T-cell (primary cell): ENCODE measurements at places on chromosomes 6 and 20.

GRCh38 chr6:145329257-145329656, 406.1 kb downstream of the EPM2A start:
- DNase-seq = no peak

GRCh38 chr20:36808317-36809257, 35.0 kb upstream of the DSN1 start:
- DNase-seq = peak; percentile 67

DNA sequence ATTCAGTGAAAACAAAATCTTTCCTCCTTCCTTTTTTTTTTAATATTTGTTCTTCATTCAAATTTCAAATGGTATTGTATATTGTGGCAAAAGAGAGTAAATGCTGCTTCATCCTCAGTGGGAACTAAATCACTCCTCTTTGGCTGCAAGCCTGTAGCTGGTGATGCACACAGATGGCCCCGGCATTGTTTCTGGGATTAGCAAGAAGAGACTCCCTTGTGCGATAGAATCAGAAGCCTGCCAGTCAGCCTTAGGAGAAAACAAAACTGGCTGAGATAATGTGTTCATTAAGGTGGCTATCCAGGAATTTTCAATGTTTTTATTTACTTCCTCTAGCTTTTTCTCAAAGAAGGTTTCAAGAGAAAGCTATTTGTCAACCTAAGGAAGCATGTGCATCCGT, 20.7 kb upstream of the ELOVL2 start:
- DNase-seq = no peak

GRCh38 chr20:19725814-19726525, 32.1 kb upstream of the RIN2 start:
- no peak for DNase-seq

DNA sequence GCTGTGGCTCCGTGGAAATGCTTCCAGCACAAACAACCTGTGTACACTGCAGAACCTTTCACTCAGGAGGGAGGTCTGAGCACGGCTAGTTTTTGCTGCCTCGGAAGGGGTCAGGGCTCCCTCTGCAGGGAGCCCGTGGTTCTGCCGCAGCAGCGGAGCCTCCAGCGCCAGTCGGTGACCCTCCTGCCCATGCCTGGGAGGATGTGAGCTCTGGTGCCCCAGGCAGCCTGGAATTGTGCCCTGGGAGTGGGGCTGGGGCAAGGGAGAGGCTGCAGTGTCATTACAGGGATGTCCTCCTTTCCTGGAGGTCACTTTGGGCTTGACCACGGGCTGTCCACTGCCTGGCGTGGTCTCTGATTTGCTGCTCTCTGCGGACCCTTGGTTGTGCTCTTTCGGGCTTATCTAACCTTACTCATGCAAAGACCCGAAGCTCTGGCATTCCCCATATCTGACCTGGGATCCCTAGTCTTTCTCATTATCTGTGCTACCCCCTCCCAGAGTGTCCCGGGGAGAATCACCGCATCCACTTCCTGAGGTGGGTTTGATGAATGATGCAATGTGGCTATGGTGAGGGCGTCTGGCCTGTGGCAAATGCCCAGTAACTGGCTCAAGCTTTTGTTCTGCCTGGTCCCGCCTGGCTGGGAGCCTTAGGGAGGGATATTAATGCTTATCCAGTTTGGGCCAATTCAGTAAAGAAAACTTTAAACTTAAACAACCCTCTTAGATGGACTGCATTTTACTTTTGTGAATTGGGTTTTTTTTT, 59.6 kb upstream of the TAGAP start:
- DNase-seq = peak; percentile 76

DNA sequence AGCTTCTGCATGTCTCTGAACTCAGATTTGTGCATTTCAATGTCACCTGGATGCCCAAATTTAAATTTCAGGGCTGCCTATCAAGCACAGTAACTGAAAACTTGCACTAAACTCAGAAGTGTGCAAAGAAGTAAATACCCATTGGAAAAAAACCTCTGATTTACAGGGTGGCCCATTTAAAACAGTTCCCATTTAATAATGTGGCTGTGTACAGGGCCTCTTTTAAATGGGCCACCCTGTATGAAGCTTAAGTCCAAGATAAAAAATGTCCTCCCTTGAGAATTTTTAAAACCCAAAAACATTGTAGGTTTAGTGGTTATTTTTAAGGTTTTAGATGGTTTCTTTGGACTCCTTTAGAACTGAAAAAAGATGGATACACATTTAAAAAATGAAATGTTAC, 202.1 kb upstream of the RUNX2 start:
- DNase-seq = no peak

- DNase-seq = no peak
Observed at GRCh38 chr6:55833284-55833683, 42.1 kb downstream of the BMP5 start.

DNA sequence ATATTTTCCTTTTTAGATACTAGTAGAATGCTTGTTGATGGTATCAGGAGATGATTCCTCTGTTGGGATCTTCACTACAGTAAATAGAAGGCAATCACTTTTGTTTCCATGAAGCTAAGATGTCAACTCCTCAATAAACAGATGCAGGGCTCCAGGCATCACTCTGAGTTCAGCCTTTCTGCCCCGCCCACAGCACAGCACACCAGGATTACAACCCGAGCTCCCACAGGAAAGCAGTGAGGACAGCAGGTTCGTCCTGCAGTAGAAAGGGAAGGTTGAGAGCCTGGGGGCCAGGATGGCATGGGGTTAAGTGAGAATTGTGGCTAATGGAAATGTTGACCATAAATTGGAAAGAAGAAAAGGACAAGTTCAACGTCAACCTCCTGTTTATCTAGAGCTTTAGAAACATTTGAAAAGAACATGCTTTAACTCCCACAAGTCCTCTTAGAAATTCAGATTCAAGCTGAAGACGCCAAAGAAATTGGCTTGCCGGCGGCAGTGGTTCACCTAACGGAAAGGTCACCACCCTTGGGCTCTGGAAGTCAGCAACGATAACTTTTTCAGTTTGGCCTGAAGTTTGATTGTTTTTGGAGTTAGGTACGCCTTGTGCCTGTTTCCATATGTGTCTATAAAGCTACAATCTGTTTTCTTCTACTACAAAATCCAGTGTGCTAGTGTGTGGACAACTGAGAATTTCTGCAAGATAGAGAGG, 144.4 kb upstream of the PDE10A start:
- DNase-seq = no peak

- no peak for DNase-seq
Observed at GRCh38 chr6:80126657-80127345, 20.3 kb downstream of the BCKDHB start.

DNA sequence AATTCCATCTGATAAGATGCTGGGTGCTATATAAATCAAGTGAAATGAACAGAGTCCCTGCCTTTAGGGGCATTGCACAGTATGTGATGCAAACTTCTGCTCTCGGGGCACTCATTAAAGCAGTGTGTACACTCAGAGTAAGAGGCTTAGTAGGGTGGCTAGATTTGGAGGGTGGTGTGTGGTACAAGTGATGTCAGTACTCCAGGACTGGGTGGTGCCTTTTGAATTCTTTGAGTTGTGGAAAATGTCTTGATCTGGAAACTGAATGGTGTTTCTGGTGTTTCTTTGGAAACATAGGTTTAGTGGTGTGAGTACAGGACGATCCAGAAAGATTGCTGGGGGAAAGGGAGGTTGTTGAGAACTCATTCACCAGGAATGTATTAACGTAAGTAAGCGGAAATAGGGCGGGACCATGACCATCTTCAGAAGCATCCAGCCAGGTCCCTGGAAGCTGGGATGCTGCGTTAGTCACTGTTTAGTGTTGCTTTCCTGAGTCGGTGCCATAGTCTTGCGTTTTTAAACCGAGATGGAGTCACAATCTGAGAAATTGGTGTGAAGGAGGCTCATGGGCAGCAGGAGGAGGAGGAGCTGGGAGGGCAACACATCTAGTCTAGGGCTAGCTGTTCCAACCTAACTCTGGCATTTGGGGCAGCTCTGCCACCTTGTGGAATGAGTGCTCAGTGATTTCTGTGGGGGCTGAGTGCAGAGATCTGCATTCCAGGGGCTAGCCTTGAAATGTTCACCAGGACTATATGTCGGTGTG, 70.3 kb downstream of the SCAND1 start:
- peak; percentile 56 for DNase-seq

GRCh38 chr20:17505636-17506517, 25.3 kb downstream of the BFSP1 start:
- no peak for DNase-seq

DNA sequence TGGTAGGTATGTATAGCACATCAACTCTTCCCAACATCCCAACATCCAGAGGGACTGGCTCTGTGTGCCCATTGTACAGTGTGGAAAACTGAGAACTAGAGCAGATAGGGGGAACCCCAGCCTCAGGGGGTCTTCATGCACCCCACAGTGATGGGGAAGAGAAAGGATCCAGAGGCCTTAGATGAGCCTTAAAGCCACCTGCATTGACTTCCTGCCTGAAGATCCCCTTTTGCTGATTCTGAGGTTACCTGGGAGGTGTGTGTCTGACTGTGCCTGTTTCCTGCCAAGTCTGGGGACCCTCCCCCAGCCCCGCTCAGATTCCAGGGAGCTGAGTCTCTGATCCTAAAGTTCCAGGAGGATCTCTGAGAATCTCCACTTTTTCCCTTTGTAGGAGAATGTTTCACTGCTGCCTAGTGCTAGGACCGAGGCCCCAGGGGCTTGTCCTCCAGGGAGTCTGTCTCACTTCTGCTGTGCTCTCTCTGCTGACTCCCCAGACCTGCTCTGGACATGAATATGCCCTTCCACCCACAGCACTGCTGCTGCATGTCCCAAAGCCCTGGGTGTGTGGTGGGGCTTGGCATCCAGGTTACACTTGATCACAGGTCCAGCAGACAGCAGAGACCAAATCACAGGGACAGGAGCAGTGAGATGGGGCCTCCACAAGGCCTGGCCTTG, 12.8 kb upstream of the PGC start:
- DNase-seq = no peak

- no peak for DNase-seq
Observed at GRCh38 chr20:55354720-55355119, 650.6 kb downstream of the CBLN4 start.

GRCh38 chr6:109446541-109446940, 6.0 kb downstream of the SMPD2 start:
- no peak for DNase-seq

- DNase-seq = no peak
Observed at GRCh38 chr6:165635965-165636364, 27.1 kb downstream of the PDE10A start.

DNA sequence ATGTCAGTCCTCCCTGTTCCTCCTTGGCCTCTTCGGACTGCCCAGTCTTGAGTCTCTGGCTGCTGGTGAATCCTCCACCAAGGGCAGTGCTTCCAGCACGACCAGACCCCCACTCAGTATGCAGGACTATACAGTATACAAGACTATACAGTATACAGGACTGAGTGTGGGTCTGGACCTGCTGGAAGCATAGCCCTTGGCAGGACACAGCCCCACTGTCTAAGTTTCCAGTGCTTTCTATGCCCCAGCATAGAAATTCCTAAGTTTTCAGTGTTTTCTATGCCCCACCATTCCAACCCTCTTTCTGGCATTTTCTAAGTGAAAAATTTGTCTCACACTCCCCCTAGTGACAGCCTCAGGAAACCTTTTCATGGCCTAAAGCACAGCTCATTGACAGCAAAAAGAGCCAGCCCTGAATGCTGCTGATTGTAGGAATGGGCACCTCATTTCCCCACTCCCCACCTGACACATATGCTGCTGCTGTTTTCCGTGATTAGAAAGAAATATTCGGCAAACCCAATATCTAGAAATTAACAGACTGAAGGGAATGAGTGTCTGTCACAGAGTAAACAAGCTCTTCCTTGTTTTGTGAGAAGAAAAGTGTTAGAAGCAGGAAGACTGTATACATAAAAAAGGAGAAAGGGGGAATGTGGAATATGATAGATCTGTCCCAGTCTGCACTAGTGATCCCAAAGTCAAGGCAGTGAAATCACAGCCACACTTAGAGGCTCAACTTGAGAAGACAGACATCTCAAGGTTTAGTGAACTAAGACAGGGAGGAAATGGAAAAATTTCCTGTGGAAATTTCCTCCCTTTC, 206.9 kb downstream of the IBTK start:
- DNase-seq = no peak

DNA sequence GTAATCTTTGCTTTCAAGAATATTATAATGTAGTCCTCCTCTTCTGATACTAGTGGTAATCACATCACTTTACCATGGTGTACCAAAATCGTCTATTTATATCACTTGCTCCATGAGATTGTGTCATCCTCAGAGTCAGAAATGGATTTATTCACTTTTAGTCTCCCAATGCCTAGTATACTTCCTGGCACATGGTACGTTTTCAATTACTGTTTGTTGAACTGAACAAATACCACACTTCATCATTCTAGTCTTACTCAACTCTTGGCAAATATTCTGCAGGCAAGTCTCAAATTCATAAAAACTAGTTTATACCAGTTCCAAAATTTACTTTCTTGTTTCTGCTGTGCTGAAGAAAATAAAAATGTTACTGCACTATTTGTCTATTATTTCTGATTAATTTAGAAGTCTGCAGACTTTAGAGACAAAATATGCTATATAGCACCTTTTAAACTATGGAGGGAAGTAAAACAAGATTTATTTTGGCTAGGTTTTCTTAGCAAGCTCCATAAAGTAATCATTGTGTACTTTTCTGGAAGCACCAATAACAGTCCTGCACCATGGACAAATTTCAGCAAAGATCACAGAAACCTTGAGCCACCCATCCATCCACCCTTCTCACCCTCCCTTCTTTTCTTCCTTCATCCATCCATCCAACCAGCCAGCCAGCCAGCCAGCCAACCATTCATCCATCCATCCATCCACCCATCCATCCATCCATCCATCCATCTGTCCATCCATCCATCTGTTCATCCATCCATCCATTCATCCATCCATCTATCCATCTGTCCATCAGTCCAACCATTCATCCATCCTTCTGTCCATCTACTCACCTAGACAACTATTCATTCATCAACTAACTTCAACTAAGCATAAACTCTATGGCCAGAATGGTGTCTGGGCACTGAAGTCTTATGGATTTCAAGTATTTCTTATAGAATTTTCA, 102.1 kb upstream of the STMND1 start:
- no peak for DNase-seq

- DNase-seq = no peak
Observed at GRCh38 chr20:64024141-64024990, 11.6 kb upstream of the C20orf204 start.

DNA sequence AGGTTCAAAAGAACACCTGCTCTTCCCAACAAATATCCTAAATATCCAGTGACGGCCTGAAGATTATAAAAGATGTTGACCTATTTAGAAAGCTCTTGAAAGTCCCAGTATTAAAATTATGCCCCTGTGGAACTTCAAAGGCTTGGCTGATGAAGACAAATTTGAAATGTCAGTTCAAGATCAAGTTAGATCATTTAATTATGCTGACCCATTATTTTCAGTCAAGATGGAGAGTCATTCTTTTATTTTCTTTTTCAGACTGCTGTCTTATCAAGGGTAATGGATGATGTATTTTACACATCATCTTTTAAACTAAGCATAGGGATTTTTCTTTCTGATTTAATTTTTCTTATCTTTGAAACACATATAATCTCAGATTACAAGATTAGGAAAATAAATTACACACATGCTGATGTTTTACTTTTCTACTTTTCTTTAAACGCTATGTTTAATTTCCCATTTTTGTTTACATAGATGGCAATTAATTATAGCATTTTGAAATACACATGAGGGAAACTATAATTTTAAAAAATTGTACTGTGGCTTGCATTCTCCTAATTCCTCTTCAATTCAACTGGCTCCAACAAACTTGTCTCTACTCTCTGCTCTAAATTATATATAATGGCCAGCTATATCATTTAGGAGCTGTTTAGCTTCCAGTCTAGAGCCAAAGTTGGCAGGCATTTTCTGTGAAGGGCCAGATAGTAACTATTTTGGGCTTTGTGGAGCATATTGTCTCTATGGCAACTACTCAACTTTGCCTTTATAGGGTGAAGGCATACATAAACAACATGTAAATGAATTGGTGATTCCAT, 123.7 kb downstream of the RCAN2 start:
- DNase-seq = no peak

- no peak for DNase-seq
Observed at GRCh38 chr20:45611054-45611453, 18.5 kb upstream of the WFDC10A start.
